Epithelial cell of proximal tubule (primary cell): ENCODE measurements at places on chromosomes 12 and 14.

DNA sequence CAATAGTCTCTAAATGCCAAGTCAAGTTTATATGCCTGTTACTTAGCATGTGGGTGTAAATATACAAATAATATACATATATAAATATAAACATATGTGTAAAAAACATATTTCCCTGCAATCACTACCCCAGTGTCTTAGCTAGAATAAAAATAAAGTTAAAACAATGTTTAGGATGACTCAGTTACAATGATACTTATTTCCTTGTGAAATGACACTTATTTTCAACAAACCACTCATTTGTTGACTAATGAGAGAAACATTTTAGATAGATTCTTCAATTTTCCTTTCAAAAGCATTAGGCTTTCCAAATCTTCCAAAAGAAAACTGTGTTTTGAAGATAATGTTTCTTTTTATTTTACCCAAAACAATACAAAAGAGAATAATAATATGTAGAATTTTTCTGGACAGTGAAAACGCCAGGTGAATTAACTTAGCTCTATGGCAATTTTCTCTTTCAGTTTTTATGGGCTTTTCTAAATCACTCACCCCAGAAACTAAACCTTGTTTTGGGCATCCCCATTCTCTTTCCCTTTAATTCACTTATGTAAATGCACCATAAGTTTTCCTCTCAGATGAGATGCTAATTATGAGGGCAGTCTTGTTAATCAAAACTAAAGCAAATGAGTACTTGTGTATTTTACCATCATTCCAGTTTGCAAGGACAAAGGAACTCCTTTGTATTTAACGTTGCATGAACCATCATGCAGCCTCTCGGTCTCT is 465.9 kb downstream of the BCAT1 start:
- no peak for DNase-seq

DNA sequence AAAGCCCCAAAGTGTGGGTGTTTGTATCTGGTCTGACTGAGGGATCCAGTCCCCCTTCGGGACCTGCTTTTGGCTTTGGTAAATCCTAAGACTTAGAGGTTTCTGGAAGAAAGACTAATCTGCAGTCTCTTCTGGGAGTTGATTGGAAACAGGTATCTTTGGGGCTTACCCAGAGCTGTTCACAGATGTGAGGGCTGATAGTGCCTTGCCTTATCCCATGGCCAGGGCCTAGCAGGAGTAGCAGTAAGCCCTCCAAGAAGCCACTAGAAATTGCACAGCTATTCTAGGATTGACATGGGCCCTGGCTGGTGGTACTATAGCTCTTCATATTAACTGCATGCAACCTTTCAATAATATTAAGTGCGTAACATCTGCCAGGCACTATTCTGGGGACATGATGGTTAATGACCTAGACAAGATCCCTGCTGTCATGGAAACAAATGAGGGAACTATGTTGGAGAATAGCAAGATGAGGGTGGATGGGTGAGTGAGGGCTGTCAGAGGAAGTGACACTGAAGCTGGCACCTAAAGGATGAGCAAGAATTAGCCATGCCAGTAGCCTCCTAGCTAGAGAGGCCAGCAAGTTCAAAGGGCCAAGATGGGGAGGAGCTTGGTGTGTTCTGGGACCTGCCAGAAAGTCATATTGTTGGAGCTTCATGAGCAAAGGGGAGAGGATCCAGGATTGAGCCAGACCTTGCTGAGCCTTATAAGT is 71.7 kb downstream of the CRADD start:
- no peak for DNase-seq

- no peak for DNase-seq
Observed at GRCh38 chr14:89469210-89470198, 52.5 kb upstream of the FOXN3 start.

DNA sequence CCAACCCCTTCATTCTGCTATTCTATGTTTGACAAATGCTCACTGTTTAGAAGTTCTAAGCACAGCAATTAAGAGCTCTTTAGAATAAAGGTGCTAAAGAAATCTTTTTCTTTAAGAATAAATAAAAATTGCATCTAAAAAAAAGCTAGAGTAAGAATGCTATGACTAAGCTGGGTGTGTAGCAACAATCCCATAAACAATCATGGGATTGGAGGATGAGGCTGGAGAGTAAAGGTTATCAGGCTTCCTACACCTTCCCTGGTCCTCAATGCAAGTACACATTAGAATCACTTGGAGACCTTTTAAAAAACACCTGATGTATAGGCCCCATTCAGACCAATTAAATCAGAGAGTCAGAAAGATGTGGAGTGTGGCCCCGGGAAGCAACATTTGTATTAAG is 88.3 kb downstream of the CIT start:
- no peak for DNase-seq

- peak; percentile 93 for DNase-seq
Observed at GRCh38 chr12:15629108-15629507, 160.1 kb downstream of the EPS8 start.

DNA sequence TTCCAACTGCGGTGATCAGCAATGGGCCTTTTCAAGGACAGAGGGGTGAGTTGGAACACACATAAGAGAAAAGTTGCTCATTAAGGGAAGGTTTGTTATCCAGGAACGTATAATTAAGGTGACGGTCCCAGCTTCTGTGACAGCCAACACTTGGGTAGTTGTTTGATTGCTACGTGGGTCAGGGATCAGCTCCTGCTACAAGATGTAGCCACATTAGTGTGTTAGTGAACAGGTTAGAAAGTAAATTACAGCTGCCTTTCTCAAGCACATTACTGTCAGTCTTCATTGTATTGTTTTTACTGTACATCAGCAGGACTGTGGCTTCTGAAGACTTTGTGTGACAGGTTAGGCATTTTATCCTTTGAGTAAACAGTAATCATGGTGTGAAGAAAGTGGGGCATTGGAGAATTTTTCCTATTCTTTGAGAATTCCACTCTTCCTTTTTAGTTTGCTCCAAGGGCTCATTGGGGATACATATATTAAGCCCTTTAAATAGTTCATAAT is 230.5 kb downstream of the EGLN3 start:
- DNase-seq, result no peak

GRCh38 chr14:54667026-54667744 is 100.3 kb downstream of the SAMD4A start:
- no peak for DNase-seq

GRCh38 chr12:75938189-75938588 is 93.4 kb downstream of the PHLDA1 start:
- no peak for DNase-seq

- DNase-seq, result no peak
Observed at GRCh38 chr14:20667957-20668356, 16.4 kb upstream of the RNASE4 start.

- DNase-seq, result no peak
Observed at GRCh38 chr12:92356425-92356824, 210.8 kb upstream of the BTG1 start.

GRCh38 chr12:112525426-112525809 is 106.7 kb downstream of the PTPN11 start:
- no peak for DNase-seq

- DNase-seq, result no peak
Observed at GRCh38 chr12:10965476-10965875, 21.2 kb downstream of the TAS2R50 start.

DNA sequence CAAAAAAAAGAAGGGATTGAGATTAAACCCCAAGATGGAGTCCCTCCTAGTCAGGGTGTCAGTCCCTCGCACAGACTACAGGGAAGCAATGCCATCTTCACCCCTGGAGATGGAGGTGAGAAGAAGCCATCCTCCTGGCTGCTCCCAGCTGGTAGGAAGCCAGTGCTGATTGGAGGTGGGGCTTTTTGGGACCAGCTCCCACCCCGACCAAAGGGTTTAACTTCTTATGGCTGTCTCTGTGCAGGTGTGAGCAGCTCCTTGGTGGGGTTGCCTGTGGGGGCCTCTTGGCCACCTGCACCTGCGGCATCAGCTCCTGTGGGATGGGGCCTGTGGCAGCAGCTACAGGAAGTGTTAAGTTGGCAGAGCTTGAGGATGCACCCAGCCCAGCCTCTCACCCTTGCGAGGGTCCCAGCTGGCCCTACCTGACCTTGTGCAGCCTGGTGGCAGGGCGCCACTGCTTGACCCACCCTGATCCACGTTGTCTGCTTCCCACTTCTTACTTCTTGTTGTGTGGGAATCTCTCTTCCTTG is 3.8 kb upstream of the KRT86 start:
- DNase-seq, result no peak

- peak; percentile 25 for DNase-seq
Observed at GRCh38 chr12:49188201-49188915, 522 bp downstream of the TUBA1A start.

- DNase-seq, result no peak
Observed at GRCh38 chr14:24113379-24113800, 1.2 kb upstream of the DCAF11 start.

DNA sequence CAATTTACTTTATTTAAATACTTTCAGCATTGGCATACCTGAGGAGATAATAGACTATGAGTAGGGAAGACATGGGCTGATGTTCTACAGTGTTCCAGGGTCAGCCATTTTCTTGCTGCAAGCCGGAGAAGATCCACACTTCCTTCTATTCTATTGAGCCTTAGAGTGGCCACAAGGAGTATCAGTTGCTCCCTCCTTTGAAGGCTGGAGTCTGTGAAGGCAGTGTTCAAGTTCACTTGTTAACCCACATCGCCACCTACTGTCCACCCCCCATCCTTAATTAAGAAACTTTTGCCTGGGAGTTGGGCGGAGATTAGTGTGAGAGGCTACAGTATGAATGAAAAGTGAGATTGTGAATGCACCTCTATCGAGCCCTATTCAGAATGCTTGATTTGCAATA is 666.6 kb downstream of the NRXN3 start:
- DNase-seq, result peak; percentile 45

DNA sequence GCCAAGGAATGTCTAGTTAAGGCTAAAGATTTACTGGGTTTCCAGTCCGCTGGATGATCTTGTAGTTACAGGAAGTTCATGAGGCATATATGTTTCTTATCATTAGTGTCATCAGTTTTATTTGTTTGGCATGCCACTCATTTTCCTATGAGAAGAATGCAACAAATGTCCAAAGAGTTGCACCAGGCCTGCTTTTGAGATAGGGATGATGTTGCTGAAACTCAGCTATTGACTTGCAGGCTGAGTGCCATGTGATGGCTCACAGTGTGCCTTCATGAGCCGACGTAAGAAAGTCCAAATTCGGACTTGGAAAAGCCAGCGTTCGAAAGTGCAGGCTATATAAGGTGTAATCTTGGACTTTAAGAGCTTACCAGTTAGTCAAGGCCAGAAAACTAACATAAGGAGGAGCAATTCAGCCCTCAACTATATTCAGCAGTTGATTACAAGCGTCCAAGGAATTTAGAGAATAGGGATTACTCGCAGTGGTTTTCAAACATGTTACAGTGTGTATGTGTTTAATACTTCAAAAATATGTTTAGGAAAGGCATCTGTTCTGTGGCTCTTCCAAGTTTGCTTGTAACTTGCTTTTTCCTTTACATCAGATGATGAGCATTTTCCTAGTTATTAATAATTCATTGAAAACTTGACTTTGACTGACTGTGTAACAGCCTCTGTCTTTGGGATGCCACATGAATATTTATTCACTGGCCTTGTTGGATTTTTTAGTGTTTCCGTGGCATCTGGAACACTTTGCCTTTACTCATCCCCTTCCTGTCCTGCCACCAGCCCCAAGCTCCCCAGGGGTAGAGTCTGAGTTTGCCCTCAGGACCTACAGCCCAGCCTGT is 101.3 kb downstream of the LGMN start:
- DNase-seq, result no peak

- no peak for DNase-seq
Observed at GRCh38 chr14:33430414-33431035, 491.8 kb downstream of the NPAS3 start.

DNA sequence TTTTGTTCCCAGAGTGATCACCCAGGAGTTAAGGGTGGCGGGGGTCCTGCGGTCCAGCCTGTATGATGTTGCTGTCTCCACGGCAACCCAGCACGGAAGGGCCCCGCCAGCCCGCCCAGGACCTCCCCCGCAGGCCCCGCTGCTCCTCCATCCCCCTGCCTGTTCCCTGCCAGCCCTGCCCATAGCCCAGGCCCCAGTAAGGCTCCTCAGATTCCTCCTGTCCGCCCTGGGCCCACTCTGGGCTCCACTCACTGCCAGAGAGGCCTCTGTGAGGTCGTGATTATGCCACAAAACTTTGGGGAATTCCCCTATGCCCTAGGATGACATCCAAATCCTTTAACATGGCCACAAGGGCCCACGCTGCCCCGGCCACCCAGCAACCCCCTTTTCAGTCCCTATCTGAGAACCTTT is 20.8 kb downstream of the HSP90AA1 start:
- no peak for DNase-seq

GRCh38 chr12:116910645-116911451 is at the start of gene FBXW8:
Gene FBXW8 (plus strand): TSS chr12:116910950. CDS start chr12:116911038, 88 bp downstream.
- no peak for DNase-seq

DNA sequence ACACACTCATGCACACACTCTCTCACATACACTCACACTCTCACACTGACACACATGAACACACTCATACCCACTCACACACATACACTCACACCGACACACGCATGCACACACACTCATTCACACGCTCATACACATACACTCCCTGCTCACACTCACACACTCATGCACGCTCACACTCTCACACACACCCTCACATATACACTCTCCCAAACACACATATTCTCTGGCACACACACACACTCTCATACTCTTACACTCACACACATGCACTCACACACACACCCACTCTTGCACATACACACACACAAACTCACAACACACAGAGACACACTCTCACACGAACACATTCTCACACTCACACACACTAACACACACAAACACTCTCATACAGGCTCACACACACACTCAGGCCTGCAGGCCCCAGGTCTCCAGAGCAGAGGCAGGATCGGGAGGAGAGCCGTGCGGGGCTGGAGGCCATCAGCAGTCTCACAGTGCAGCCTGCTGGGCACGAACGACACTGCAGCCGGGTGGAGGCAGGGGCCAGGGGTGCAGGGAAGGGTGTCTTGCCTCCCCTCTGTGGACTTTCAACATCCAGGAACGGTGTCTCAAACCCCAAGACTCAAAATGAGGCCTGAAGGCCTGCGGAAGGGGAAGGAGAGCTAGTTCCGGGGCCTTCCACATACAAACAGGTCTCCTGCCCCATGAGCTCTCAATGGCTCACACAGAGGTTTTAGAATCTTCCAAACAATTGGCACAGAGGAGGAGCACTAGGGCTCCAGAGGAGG is 148.7 kb downstream of the ANO2 start:
- no peak for DNase-seq

DNA sequence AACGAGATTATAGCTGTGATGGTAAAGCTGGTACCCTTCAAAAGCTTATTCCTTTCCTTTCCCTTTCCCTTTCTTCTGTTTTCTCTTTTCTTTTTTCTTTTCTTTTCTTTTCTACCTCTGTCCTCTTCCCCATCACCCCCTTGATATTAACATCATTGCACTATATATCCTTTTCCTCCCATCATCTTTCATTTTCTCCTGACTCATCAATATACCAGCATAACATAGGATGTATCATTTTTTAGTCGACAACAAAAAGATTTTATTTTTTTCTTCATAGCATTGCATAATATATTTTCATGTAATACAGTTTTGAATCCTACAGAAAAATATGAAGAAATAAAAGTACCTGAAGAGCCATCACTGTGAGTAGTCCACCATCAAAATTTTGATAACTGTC is 230.6 kb downstream of the RAD51B start:
- no peak for DNase-seq

- no peak for DNase-seq
Observed at GRCh38 chr14:74634964-74635363, 22.9 kb upstream of the LTBP2 start.

- DNase-seq, result no peak
Observed at GRCh38 chr12:109020146-109020795, 597 bp downstream of the SVOP start.
